ENCODE measurements at places on chromosomes 6 and 20.

DNA sequence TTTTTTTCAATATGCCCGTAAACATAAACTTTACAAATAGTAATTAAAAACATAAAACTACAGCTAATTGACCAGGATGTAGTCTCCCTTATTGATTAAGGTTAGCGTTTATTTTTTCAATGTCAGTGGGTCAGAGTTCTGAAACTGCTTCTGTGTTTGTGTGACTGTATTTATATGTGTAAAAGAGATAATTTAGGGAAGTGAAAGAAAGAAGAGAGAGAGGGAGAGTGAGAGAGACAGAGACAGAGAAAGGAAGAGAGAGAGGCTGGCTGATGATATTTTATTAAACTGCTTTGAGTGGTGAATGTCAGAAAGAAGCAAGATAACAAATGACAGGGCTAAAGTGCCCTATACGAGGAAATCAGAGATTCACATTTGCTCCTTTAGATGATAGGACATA lies 266.1 kb upstream of the PTCHD4 start:
- no peak for DNase-seq

- DNase-seq: no peak
These were observed at the start of gene KCNQ2 for GRCh38 chr20:63471981-63472831. Gene KCNQ2 (minus strand): TSS chr20:63472655. CDS start chr20:63472463, 192 bp downstream.

DNA sequence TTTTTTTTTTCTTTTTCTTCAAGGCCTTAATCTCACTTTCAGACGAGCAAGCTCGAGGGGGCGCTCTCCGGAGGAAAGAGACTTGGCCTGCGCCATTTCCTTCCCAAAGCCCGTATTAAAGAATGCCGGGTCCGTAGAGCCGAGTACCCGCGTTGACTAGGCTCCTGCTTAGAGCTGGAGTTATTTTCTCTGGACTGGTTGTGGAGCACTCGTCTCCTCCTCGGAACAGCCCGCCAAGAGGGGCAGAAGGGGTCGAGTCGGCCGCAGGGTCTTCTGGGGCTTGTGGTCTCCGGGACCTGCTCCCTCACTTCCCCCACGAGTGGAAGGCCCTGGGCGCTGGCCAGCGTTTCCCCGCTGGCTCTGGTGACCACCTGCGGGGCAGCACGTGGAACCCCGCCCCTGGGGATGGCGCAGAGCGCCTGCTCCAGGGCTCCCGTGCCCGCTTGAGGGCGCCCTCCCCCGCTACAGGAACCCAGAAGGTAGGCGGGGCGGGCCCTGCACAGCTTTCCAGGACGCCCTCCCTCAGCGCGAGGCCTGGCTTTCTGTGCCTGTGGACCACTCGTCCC lies 2.7 kb upstream of the MEI4 start:
- no peak for DNase-seq

DNA sequence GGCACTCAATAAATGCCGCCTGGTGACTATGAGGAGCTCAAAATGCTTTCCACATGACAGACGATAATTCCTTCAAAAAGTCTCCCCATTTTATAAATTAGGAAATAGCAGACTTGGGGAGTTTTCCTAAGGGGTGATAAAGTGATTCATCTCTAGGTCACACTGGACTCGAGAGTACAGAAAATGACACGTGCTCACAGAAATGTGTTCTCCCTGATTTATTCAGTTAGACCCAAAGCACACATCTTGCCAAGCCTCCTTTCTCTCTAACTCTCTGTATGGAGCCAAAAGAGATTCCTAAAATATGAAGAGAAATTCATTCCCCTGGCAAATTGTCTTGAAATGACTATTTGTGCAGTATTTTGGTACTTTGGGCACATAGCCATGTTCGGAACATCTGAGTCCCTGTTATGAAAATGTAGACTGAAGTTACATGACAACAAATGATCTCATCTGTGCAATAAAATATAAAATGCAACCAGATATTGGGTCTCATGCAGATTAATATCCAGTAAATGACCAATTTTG lies 381.1 kb downstream of the TFAP2B start:
- DNase-seq: no peak

- DNase-seq: no peak
These were observed 232.5 kb downstream of the PTPRT start for GRCh38 chr20:42957018-42957703.

DNA sequence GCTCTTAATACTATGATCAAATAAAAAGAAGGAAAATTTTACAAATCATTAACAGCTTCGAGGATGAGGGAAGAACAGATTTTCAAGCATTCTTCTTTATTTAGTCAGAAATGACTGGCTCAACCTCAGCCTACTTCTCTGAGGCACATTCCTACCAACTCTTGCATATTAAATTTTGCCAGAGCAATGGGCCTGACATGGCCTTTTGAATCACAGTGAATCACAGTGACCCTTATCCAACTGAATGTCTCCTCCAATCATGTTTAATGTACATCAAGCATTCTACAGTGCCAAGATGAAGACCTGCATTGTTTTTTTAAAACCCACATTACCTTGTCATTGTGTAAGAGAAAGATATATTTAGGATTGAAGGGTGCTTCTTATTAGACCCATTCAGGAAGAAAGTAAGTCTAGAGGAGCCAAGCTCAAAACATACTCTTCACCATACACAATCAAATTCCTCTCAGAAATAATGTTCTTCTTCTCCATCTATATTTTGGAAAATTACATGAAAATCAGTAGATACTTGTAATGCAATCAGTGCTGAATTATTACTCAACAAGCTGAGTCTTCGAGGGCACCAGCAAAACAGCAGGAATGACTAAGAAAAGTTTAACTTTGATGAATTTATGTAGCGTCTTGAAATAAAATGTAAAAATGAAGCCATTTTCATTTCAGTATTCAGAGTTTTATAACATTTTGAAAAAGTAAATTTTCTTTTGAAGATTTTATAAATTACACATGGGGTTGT lies 44.1 kb upstream of the MOXD1 start:
- DNase-seq: no peak

GRCh38 chr20:1424336-1424735 lies 31.5 kb upstream of the FKBP1A start:
- no peak for DNase-seq

- no peak for DNase-seq
These were observed 8.7 kb downstream of the ZNF335 start for GRCh38 chr20:45963059-45964005.

All from stimulated activated CD4-positive, alpha-beta T cell treated with anti-CD3 and anti-CD28 coated beads, Interleukin-12 subunit alpha, Interleukin-12 subunit beta, amount 100 ng/mL, for 4 hours (primary cell).